ENCODE measurements at places on chromosomes 12 and 14.

DNA sequence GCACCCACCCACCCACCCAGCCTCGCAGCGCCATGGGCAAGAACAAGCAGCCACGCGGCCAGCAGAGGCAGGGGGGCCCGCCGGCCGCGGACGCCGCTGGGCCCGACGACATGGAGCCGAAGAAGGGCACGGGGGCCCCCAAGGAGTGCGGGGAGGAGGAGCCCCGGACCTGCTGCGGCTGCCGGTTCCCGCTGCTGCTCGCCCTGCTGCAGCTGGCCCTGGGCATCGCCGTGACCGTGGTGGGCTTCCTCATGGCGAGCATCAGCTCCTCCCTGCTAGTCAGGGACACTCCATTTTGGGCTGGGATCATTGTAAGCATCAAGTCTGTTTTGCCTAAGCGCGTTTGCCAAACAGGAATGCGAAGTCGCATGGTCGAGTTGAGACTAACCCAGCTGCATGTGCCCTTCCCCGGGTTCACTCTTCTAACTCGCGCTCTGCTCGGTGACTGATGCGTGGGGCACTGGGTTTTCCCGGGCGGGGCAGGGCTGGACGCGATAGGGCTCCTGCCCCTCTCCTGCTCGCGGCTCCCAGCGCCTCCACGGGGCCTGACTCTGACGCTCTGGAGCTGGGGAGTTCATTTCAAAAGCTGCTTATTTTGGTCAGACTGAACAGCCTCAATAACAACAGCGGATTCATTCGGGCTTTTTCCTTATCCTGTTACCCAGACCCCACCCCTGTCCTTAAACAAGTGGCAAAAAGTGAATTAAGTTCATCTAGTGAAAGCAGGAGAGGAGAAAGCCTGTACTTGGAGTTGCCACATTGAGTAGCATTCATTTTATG lies 458 bp downstream of the SSPN start:
- DNase-seq, result no peak

DNA sequence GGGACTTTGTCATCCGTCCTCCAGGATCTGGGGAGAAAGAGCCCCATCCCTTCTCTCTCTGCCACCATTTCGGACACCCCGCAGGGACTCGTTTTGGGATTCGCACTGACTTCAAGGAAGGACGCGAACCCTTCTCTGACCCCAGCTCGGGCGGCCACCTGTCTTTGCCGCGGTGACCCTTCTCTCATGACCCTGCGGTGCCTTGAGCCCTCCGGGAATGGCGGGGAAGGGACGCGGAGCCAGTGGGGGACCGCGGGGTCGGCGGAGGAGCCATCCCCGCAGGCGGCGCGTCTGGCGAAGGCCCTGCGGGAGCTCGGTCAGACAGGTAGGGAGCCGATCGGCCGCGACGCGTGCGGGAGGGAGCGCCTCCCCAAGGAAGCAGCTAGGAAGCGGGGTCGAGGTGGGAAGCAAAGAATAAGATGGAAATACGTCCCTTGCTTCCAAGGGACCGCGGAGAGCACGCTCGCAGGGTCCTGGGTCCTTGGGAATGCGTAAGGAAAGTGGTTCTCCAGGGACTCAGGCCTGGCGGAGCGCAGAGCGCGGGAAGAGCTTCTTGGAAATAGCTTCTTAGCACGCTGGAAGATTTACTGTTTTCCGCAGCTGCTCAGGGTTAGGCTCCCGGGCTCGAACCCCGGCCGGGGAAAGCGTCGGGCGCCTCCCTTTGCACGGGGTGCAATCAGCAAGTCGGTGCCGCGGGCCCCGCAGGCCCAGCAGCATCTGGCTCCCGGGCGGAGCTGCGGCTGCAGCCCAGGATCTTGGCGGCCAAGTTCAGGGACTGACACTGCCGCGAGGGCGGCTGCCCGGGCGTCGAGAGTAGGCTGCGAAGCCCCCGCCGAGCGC lies 457 bp downstream of the SOCS2 start:
- DNase-seq, result peak; percentile 65

DNA sequence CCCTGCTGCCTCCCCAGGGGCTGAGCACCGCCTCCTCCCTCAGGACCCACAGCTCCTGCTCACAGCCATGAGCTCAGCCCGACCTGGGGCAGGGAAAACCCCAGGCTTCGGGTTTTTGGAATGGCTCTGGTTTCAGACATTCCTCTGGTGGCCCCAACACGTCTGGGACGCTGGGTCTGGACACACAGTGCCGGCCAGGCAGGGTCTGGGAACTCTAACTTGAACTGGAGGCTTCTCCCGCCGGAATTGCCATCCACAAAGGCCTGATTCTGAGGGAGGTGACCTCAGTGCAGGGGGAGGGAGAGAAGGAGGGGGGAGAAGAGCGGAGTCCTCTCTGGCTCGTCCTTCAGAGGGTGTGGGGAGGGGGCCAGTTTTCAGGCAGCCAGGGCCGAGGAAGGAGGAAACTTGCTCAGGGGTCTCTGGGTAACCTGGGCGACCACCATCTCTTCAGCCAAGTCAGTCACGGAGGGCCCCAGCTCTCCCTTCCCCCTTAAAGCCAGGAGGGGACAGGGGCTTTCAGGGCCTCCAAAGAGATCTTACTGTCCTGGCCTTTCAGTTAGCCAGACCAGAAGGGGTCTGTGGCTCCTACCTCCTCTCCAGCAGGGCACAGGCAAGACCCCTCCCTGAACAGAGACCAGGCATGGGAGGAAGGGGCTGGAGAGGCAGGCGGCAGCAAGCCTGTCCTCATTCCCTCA lies 19.4 kb downstream of the NCKAP5L start:
- no peak for DNase-seq

DNA sequence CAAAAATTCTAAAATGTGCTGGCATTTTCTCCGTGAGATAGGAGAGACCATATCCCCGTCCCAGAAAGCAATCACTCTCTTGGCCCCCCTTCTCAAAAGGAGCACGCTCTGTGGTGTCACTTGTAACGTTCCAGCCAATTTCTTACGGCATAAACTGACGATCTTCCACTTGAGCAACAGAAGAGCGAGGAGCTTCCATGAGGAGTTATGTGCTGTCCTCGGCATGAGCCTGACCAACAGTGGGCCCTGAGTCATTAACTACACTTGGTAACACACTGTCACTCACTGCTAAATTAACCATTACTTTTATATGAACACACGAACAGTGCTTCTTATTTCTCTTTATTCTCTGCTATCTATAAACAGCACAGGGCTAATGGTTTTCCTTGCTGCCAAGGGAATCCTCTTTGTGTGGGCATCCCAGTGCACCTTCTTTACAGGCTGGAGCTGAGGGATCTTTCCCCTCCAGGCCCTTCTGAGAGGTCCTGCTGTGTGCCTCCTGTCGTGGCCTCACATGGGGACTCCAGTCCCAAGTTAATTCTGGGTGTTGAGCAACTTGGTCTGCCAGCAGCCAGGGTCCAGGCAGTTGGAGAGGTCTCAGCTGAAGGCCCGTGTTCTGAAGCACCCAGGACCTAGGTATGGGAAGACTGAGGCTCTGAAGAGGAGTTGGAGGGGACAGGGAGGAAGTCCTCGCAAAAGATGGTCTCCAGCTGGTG lies 9.4 kb downstream of the SLC6A13 start:
- DNase-seq, result no peak

- DNase-seq, result no peak
Measured at GRCh38 chr14:60861545-60862140, 119.2 kb downstream of the TRMT5 start.

- no peak for DNase-seq
Measured at GRCh38 chr12:91588874-91589454, 406.3 kb upstream of the DCN start.

DNA sequence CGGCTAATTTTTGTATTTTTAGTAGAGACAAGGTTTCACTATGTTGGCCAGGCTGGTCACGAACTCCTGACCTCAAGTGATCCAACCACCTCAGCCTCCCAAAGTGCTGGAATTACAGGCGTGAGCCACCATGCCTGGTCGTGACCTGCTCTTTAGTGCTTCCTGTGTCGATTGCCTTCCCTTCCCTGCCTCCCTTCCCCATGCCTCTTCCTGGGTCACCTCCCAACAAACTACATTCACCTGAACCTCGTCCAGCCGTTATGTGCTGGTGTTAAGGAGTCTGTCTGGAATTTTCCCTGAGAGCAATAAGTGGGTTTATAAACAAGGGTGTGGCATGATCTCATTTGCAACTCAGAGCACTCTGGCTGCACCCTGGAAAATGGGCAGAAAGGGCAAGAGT lies 32.1 kb upstream of the C12orf76 start:
- DNase-seq, result no peak

DNA sequence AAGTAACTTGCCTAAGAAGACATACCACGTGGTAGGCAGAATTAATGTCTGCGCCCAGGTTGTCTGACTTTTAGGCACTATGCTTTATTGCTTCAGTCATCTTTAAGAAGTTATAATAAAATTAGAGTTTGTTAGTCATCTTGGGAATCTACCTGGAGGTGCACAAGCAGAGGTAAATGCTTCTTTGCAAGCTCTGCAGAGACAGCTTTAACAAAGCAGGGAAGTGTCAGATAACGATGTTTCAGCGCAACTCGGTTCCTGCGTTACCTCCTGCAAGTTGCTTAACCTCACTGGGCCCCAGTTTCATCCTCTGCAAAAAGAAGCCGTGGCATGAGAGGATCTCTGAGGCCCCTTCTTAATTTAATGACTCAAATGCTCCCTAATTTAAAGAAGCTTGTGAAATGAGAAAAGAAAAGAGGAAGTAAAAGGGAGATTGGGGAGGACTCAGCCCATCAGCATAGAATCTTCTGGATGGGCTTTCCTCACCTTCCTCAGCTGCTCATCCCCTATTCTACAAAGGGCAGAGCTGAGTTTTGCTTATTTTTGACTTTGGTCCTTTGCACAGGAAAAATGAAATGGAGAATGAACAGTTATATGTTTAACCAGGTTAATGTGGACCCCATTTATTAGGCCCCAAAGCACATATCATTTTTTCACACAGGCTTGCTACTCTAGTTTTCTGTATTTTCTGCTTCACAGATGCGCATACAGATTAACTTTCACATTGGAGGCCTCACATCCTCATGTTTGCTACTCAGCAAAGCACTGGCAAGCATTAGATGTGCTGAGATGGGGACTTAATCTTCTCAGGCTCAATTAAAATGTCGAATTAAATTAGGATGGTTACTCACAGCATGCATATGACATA lies 5.1 kb downstream of the ARHGDIB start:
- DNase-seq, result no peak

GRCh38 chr12:89991807-89992590 lies 283.4 kb upstream of the ATP2B1 start:
- no peak for DNase-seq

DNA sequence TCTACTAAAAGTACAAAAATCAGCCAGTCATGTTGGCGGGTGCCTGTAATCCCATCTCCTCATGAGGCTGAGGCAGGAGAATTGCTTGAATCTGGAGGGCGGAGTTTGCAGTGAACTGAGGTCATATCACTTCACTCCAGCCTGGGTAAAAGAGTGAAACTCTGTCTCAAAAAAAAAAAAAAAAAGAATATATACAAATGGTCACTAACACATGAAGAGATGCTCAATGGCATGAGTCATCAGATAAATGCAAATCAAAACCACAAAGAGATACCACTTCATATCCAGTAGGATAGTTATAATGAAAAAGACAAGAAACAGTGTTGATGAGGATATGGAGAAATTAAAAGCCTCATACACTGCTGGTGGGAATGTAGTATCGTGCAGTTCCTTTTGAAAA lies 33.6 kb upstream of the METAP2 start:
- DNase-seq, result no peak

GRCh38 chr14:61652526-61653262 lies 42.6 kb upstream of the HIF1A start:
- DNase-seq, result no peak
